ENCODE measurements at places on chromosomes 7 and 10. TPM values are rescaled to one million over a fixed set of nuclear protein-coding genes. Genes with fewer than 3 reads are reported as not detected.

TRDMT1 gene
- polyA plus RNA-seq: 0.38 TPM

XRCC2 gene
- 0.13 TPM for polyA plus RNA-seq

AGR3 gene
- polyA plus RNA-seq: not detected

POLR2J2 gene
- 6.3 TPM for polyA plus RNA-seq

OR13A1 gene
- not detected for polyA plus RNA-seq

COL28A1 gene
- polyA plus RNA-seq: 0.08 TPM

ANKRD61 gene
- 0.08 TPM for polyA plus RNA-seq

CLCN1 gene
- 0.01 TPM for polyA plus RNA-seq

KCNH2 gene
- not detected for polyA plus RNA-seq

YKT6 gene
- 8.1 TPM for polyA plus RNA-seq

- H3K4me1 ChIP-seq: peaks cover 8% of the 10 kb centered on the region
- H3K36me3 ChIP-seq: no peaks in the 10 kb centered on the region
- no peak overlapping the region for H3K27ac ChIP-seq
- H3K27me3 ChIP-seq: no peaks in the 10 kb centered on the region
These were observed 6.1 kb upstream of the SLC25A13 start for GRCh38 chr7:96328016-96328415.

DNA sequence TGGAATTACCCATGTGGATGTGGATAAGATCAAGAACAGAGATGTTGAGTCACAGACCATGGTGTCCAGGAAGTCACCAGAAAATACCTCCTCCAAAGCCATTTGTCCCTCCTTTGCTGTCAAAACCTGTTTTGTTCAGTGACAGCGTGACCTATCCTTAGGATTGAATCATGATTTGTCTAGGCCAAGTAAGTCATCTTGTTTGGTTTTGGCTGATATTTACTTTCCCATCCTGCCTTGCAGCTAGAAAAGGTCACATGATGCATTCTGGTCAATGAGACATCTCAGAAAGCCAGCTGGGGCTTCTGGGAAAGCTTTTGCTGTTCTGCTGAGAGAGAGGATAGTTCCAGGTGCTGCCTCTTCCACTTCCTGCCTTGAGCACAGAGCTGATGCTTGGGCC is 225.3 kb upstream of the ZMIZ1 start:
- H3K4me3 ChIP-seq: no peak overlapping the region
- no peaks in the 10 kb centered on the region for H3K27me3 ChIP-seq
- no peak for DNase-seq
- H3K27ac ChIP-seq: no peak overlapping the region
- no peaks in the 10 kb centered on the region for H3K36me3 ChIP-seq

GRCh38 chr7:37084303-37084702 is 360.0 kb upstream of the AOAH start:
- H3K36me3 ChIP-seq: peaks cover 4% of the 10 kb centered on the region
- no peak for DNase-seq
- no peak overlapping the region for H3K27ac ChIP-seq
- no peaks in the 10 kb centered on the region for H3K27me3 ChIP-seq
- H3K4me1 ChIP-seq: peaks cover 4% of the 10 kb centered on the region

DNA sequence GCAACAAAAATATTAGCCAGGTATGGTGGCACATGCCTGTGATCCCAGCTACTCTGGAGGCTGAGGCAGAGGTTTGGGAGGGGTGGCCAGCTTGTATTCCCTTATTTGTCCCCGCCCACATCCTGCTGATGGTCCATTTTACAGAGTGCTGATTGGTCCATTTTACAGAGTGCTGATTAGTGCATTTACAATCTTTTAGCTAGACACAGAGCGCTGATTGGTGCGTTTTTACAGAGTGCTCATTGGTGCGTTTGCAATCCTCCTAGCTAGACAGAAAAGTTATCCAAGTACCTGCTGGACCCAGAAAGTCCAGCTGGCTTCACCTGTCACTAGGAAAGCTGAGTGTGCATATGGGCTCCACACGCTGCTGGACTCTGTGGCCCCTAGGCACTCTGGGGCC is 40.0 kb upstream of the RASGEF1A start:
- H3K4me3 ChIP-seq: no peak overlapping the region
- no peak overlapping the region for H3K27ac ChIP-seq
- H3K36me3 ChIP-seq: no peaks in the 10 kb centered on the region
- no peaks in the 10 kb centered on the region for H3K27me3 ChIP-seq

DNA sequence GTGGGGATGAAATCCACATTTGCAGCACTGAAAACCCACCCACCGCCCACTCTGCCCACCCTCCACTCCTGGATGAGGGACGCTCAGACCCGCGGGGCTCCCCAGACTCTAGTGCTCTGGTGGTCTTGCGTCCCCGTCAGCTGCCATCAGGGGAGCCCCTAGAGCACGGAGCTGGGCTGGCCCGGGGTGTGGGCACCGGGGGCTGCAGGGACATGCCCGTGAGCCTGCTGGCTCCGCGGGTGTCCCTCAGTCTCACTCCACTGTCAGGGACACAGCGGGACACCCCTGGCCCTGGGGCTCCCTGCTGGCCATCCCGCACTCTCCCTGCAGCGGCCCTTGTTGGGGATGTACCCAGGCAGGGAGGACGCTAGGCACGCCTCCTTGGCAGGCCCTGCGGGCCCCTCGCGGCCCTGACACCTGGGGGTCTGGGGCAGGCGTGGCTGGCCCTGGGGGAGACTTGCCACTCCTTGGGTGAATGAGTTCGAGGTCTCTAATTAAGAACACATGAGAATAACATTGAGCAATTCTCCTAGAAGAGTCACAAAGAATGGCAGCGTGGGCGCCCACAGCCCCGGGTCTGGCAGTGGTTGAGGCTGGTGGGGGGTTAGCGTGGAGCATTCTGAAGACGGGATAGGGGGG is 64.2 kb downstream of the CFAP46 start:
- H3K27me3 ChIP-seq: no peaks in the 10 kb centered on the region
- H3K4me1 ChIP-seq: no peaks in the 10 kb centered on the region
- H3K4me3 ChIP-seq: no peak overlapping the region
- no peaks in the 10 kb centered on the region for H3K36me3 ChIP-seq
- no peak overlapping the region for H3K27ac ChIP-seq

GRCh38 chr10:76245951-76246495 is 814.6 kb downstream of the LRMDA start:
- no peaks in the 10 kb centered on the region for H3K27me3 ChIP-seq
- H3K4me1 ChIP-seq: no peaks in the 10 kb centered on the region
- no peaks in the 10 kb centered on the region for H3K36me3 ChIP-seq
- no peak overlapping the region for H3K4me3 ChIP-seq
- DNase-seq: no peak

DNA sequence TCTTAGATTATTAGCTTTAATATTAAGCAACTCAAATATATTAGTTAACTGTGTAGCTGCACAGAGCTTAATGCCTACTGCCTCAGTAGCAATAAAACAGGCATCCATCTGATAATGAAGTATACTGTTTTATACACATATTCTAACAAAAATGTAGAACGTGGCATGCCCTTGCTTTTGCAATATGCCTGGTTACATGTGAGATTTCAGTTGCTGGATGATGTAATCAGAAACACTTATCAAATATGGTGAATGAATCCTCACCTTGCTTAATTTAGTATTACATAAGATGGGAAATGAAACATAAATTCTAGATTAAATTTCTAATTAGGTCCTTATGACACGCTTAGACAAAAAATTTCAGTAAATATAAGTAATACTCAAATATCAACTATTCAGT is 8.0 kb downstream of the DNAJC1 start:
- no peak for DNase-seq
- H3K36me3 ChIP-seq: no peaks in the 10 kb centered on the region
- H3K4me3 ChIP-seq: no peak overlapping the region
- no peaks in the 10 kb centered on the region for H3K27me3 ChIP-seq

- no peaks in the 10 kb centered on the region for H3K27me3 ChIP-seq
- H3K4me3 ChIP-seq: no peak overlapping the region
- DNase-seq: no peak
- H3K27ac ChIP-seq: no peak overlapping the region
These were observed 45.9 kb upstream of the WDR11 start for GRCh38 chr10:120805014-120805812.

- no peaks in the 10 kb centered on the region for H3K36me3 ChIP-seq
- H3K4me1 ChIP-seq: no peaks in the 10 kb centered on the region
- H3K27me3 ChIP-seq: no peaks in the 10 kb centered on the region
- no peak overlapping the region for H3K27ac ChIP-seq
These were observed 187.0 kb downstream of the PPP1R17 start for GRCh38 chr7:31873816-31874597.

DNA sequence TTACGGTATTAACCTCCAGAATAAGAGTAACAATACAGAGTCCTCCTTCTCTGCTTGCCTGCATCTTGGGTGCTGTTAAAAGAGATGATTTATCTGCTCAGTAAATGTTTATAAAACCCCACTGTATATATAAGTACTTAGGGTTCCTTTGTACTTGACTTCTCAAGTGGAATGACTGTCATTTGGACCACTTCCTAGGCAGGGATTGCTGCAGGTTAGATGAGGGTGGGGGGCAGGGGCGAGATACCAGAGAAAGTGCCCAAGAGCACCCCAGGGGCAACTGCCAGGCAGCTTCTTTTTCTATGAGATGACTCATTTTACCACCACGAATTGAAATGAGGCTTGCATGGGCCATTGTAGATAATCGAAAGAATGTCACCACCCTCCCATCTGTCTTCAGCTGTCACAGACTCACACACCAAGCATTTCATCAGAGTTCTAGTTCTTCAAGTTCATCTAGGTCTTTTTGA is 421.9 kb upstream of the GALNT17 start:
- H3K36me3 ChIP-seq: no peaks in the 10 kb centered on the region
- DNase-seq: no peak
- H3K4me1 ChIP-seq: peaks cover 21% of the 10 kb centered on the region
- H3K27me3 ChIP-seq: no peaks in the 10 kb centered on the region
- H3K27ac ChIP-seq: no peak overlapping the region

- no peaks in the 10 kb centered on the region for H3K4me1 ChIP-seq
- no peaks in the 10 kb centered on the region for H3K27me3 ChIP-seq
- peaks cover 26% of the 10 kb centered on the region for H3K36me3 ChIP-seq
- no peak for DNase-seq
These were observed 18.6 kb upstream of the ASCC1 start for GRCh38 chr10:72234560-72235095.

DNA sequence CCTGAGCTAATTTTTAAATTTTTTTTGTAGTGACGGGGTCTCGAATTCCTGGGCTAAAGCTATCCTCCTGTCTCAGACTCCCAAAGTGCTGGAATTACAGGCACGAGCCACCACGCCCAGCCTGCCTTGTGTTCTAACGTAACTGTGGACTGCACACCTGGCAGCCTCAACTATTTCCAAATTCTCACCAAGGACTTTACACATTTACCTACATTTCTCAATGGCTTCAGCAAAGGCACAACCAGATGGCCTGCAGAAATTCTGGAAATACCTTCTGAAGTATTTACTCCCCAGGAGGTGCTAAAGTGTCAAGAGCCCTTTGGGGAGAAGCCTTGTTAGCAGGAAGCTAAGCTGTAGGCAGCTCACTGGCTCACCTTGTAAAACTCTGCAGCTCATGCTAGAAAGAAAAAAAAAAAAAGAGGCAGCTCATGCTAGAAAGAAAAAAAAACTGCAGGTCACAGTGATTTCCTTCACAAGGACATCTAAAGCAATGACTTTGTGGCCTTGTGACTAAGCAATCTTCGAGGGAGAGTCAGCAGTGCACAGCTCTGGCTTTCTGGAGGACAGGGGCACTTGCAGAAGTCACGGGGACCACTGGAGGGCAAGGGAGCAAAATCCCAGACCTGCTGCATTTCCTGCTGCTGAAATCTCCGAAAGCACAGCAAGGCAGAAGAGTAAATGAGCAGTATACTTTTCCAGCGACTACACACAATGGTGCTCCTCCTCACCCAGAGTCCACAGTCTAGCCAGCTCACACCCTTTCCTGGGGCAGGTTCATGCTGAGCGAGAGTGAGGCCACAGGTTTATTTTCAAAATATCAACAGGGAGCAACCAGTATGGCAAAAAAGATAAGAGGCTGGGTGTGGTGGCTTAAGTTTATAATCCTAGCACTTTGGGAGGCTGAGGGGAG is 40.4 kb downstream of the BAIAP2L1 start:
- no peak overlapping the region for H3K4me3 ChIP-seq
- H3K4me1 ChIP-seq: peaks cover 7% of the 10 kb centered on the region
- H3K36me3 ChIP-seq: no peaks in the 10 kb centered on the region
- H3K27ac ChIP-seq: peak overlapping the region; percentile 46

- DNase-seq: no peak
- H3K27me3 ChIP-seq: no peaks in the 10 kb centered on the region
- no peak overlapping the region for H3K27ac ChIP-seq
- peaks cover 4% of the 10 kb centered on the region for H3K36me3 ChIP-seq
- H3K4me3 ChIP-seq: no peak overlapping the region
These were observed 48.5 kb upstream of the FOXL3 start for GRCh38 chr7:241513-241912.

DNA sequence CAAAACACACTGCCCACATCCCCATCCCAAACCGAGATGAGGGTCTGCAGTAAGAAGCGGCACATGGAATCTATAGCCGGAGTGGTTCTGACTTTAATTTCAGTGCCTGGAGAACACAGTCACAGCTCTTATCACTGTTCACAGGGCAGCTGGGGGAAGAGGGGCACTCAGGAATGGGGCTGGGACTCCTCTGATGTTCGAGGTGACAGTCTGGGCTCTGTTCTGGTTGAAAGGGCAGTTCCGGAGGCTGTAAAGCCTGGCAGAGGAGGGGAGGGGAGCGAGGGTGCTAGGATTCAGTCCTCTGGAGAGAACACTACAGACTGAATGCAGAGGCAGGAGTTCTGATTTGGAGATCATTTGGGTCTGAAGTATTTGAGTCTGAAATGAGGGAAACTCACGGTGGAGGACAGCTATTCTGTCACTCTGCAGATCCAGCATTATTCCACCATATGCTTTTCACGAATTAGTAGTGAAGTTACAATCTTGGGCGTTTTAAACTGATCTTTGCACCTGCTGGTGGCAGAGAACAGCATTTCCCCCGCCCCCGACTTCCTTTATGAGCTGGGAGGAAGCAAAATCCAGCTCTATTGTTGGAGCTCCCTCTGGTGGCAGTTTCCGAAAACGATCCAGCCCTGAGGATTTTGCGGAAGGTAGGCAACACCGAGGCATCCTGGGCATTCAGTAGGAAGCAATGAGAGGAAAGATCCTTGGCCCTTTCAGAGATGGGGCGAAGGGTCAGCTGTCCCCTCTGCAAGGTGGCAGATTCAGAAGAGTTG is 22.7 kb upstream of the KCNK18 start:
- no peak overlapping the region for H3K27ac ChIP-seq
- H3K4me1 ChIP-seq: peaks cover 8% of the 10 kb centered on the region
- peak; percentile 75 for DNase-seq

DNA sequence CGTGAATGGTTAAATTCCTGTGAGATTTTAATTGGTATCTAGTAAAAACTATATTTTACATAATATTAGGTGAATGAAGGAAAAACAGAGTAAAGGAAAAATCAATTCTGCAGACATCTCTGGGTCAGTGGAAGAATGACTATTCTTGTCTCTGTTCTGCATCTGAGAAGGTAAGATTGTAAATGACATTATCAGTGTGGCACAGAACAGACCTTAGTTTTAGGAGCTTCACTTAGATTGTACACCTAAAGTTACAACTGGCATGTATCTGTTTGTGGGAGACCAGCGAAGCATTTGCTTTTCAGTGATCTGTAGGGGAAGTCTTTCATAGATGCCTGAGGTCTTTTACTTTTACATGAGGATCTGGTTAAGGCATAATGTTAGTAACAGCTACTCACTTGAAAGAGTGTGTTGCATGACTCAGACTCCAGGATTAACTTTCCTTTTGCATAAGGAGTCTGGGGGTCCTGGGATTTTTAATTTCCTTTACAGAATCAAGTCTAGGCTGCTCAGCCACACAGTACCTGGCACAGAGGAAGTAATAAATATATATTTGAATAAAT is 56.2 kb downstream of the JMJD1C start:
- peaks cover 6% of the 10 kb centered on the region for H3K4me1 ChIP-seq
- no peaks in the 10 kb centered on the region for H3K36me3 ChIP-seq
- no peak overlapping the region for H3K27ac ChIP-seq

- H3K27me3 ChIP-seq: no peaks in the 10 kb centered on the region
- no peaks in the 10 kb centered on the region for H3K4me1 ChIP-seq
- no peaks in the 10 kb centered on the region for H3K36me3 ChIP-seq
- peak; percentile 79 for DNase-seq
- no peak overlapping the region for H3K4me3 ChIP-seq
- H3K27ac ChIP-seq: no peak overlapping the region
These were observed 126.5 kb downstream of the SH2D4B start for GRCh38 chr10:80664071-80664680.
